ENCODE measurements at places on chromosomes 5 and 9.

DNA sequence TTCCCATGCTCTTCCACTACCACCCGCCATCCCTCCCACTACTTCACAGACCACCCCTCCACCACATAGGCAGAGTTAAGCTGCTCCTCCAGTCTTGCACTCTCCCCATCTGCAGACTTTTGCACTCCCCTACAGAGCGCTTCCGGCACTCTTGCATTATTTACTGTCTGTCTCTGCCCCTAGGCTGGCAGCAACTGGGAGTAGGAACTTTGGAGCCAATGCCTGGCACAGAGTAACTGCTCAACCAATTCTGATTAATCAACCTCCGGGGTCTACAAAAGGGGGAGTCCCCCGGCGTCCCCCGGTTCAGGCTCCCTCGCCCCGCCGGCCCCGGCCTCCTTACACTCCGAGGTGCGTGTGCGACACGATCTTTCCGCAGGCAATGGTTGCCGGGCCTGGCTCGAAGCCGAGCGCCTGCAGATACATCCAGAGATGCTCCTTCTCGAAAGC lies 498 bp downstream of the HAUS6 start:
- DNase-seq, result no peak

GRCh38 chr5:59831326-59832010 lies 62.1 kb downstream of the PDE4D start:
- no peak for DNase-seq

DNA sequence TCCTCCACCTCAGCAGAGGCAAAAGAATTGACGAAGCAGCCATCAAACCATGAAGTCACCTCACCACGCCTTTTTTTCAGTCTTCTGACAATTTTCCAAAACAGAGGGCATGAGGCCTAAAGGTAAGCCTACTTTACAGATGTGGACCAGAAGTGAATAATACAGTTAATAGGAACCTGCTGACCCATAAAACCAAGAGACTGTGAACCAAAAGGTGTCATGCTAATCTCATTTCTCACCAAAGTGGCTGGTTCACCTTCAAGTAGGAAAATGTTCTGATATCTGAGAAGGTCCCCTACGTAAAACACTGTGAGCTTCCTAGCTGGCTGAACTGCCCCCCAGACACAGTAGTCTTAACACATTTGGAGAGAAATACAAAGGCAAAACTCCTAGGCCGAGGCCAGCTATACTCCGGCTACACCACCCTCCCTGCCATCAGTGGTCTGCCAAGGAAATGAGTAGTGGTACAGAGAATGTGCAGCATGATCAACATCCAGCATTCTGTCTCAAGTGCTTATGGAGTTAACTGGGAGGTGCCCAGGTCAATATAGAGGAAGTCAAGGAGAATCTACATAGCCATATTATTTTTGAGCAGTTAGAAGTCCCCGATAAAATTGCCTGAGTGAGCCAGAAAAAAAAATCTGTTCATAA lies 19.3 kb upstream of the F2RL2 start:
- no peak for DNase-seq

DNA sequence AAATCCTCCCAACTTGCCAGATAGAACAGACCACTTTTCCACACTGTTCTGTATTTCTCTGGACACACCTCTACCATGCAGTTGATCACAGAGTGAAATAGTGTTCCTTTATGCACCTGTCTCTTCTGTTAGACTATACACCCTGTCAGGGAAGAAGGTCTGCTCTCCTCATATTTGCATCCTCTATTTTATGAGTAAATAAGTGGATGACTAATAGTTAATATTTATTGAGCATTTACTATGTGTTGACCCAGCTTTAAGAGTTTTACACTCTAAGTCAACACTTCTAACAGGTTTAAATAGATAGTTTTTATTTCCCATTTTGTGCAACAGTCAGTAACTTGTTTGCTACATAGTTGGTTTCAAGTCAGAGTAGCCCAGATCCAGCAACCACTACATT lies 452.8 kb upstream of the MPDZ start:
- no peak for DNase-seq

- no peak for DNase-seq
Observed at GRCh38 chr5:94467346-94467953, 151.0 kb downstream of the KIAA0825 start.

DNA sequence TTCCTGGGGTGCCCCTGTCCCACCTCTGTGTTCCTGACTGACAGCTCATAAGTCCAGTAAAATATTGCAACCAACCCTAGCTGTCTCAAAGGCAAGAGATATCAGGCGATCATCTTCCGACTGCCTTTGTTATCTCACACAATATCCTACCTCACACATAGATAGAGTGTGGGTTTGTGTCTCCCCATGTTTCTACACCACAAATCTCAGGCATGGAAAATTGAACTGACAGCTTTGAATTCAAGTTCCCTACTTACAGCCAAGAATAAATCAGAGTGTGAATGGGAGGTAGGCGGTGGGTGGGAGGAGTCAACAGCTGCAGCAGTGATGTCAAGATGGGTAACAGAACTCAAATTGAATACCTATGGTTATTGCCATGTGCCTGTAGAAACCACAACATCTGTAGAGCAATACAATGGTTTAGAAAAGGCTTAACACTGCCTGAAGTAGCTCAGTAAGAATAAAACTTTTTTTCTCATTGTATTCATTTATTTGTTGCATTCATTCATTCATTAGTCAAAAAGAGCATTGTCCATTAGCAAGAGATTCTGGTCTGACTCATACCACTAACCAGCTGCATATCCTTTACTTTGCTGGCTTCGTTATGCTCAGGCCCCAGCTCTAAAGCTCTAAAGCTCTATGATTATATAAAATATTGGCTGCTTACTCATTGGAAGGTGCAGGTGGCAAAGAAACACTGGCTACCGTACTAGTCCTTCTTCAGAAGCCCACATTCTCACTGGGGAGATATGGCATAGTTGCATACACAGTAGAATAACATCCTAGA lies 108.2 kb upstream of the DMAC1 start:
- no peak for DNase-seq

DNA sequence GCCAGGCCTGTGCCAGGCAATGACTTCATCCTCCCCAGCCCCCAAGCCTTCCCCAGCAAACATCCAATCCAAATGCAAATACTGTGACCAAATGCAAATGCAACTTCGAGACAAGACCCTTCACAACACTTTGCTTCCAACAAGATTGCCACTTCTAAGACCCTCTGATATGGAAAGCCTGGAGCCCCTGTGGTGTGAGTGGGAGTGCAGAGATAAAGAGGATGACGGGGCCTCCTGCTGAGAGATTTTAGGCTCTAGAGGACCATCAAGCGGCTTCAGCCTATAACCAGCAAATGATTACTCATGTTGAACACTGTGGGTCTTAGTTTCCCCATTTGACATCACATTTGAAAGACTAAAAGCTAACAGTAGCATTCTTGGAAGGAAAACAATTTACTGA lies 46.6 kb upstream of the GABRP start:
- no peak for DNase-seq

DNA sequence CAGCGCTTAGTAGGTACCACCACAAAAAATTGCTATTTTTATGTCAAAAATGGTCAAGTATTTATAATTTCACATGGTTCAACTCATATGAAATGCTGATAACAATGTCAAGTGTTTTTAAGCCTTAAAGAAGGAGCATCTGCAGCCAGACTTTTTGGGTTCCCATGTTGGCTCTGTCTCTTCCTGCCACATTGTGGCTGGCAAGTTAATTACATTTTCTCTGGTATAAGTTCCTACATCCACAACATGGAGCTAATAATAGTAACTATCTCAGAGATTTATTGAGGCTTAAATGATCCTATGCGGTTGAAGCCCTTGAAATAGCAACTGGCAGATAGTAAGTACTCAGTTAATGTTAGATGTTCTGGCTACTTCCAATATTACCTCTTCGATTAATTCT lies 5.4 kb downstream of the ATP10B start:
- DNase-seq, result no peak

DNA sequence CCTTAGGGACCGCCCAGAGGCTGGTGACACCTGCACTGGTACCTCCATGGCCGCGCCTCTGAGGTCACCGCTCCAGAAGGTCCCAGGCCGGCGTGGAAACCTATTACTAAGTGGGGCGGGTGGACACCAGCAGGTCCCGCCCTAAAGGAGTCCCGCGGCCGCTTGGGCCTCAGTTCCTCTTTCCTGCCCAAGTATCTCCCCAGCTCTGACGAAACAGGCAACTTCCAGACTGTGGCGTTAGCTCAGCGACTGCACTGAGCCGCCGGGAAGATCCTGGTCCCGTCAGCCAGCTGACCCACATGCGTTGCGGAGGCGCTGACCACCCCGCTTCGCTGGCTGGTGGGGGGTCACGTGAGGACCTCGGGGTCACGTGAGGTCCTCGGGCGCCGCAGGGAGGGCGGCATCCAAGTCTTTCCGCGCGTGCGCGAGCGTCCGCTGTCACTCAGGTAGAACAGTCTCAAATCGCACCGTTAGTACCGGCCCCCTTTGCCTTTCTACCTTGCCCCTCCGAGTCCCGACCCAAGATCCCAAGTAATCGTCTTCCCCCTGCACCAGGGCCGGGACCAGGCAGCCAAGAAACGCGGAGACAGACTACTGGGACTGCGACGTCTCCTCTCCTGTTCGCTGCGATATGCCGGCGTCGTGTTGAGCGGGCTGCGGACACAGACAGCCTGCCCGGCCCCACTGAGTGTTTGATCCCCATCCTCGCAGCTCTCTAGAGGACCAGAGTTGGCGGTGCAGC lies 53.7 kb upstream of the KDM4C start:
- no peak for DNase-seq

DNA sequence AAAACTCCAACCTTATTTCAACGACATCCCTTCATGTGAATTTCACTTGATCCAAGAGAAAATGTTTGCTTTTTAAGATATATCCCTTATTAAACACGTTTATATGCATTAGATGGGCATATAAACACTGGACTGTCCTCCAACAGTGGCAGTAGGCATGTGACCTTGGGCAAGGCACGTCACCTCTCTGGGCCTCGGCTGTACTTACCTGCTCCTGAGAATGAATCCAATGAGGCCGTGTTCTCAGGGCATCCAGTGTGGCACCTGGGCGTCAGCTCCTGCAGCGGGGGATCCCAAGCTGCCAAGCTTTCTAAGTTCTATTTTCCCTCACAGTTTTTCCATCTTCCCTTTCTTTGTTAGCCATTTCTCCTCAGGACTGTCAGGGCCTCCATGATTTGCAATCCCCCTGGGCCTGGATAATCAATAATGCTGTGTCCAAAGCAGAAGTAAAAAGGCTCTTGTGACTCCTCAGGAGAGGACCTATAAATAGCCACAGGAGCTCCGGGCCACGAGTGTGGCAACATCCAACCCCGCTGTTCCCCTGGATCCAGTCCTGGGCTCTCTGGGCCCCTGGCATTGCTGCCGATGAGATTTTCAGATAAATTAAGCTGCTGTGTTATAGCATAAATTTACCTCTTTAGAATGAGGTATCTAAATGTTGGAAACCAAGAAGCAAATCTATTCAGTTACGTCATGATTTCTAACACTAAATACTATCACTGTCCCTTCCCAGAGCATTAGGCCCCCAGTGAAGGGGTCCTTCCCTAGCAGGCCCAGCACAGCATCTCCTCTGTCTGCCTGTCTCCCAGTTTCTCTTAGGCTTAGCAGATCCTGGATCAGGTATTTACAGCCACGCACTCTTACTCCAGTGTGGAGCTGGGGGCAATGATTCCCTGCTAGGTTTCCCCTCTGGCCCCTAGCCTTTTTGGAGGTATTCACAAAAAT lies 76.8 kb downstream of the PTPN3 start:
- no peak for DNase-seq

DNA sequence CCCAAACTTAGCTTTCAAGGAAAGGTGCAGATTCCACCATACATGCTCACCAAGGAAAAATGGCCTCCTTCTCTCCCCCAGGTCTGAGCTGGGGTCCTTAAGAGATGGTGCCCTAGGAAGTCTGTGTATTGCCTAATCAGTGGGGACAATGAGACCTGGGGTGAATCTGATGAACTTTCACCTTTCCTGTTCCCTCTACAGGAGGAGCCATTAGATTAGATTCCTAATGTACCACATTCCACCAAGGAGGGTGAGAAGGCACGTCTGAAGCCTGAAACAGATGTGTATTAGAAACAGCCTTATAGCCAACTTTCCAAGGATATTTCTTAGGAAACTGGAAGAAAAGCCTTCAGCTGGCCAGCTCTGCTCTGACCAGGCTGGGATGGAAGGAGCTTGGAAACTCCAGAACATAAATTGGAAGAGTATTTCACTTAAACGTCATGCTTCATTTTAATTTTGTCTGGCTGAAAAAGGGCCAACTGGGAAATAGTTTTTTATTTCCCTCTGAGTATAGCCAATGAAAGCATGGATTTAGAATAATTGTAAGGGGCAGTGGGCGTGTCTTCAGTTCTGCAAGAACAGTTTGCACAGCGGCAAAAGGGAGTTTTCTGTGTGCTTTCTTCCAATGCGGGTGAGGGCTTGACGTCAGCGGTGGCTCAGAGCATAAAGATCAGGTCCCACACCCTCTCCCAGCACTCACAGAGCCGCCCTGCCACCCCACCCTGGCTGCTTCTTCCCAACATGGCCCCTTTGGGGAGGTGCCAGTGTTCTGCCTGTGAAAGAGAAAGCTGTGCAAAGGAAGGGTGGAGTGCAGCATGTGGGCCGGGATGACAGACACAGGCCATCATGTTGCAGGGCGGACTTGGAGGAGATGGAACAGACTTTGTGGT lies 210.9 kb downstream of the ESM1 start:
- no peak for DNase-seq

DNA sequence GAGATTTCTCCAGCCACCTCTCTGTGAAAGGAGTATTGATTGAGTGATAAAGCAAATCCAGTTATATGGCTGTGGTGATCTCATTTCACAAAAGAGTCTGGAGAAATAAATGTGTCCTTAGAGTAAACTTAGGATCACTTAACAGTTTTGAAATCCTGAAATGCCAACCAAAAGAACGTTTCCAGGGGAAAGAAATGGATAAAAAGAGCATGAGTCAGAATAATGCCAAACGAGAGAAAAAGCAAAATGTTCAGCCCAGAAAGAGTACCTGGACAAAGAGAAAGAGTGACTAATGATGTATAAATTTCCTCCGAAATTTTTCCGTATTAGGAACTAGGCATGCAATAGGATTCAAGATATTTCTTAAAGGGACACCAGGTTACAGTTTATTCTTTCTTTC lies 463.1 kb upstream of the CDH10 start:
- no peak for DNase-seq

- DNase-seq, result no peak
Observed at GRCh38 chr9:4334410-4334813, 34.5 kb upstream of the GLIS3 start.

DNA sequence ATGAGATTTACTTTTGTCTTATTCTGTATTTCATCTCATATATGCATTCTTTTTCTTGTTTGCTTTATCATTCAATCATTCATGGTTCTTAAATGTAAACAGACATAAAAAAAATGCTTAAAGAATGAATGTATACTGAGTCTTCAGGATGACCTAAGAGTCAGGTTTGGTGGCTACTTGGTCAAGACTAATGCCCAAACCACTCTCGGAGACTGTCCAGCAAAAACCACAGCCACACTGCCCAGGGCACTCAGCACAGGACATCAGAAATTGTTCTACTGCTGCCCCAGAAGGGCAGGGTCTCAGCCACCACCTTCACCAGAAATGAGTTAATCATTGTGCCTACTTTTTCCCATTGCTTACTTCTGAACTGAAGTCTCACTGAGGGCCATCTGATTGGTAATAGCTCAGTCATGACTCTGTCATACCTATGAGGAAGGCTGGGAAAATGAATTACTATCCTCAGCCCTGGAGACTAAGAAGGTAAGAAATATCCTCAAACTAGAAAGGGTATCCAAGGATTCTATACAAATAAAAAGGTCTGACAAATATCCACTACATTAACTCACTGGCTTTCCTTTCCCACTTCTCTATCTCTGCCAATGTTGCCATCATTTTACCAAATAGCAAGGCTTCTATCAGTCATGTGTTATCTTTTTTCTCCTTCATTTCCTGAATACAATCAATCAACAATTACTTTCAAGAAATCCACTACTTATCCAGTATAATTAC lies 236.1 kb downstream of the CETN3 start:
- DNase-seq, result no peak

- DNase-seq, result no peak
Observed at GRCh38 chr9:127878001-127878651, 651 bp upstream of the AK1 start.

All from Caco-2 (cell line).